ENCODE measurements at places on chromosomes 1 and 21.

GRCh38 chr1:231172411-231172810 is 10.6 kb downstream of the TRIM67 start:
- no peak for DNase-seq

GRCh38 chr1:98651116-98651632 is 10.3 kb upstream of the SNX7 start:
- DNase-seq = no peak

DNA sequence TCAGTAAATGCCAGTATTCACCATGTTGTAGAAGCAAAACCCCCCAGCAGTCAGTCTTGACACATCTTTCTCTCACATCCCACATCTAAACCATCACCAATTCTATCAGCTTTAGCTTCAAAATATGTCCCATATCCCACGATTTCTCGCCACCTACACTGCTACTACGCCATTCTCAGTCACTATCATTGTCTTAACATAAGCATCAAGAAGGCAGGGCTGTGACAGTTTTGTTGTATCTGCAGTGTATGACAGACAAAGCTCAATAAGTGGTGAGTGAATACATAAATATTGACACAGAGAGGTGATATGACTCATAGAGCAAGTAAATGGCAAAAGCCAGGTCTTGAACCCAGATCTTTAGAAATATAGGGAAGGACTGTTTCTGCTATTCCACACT is 59.9 kb downstream of the JAK1 start:
- DNase-seq = no peak

- no peak for DNase-seq
Observed at GRCh38 chr1:112393631-112393974, 2.4 kb upstream of the CTTNBP2NL start.

DNA sequence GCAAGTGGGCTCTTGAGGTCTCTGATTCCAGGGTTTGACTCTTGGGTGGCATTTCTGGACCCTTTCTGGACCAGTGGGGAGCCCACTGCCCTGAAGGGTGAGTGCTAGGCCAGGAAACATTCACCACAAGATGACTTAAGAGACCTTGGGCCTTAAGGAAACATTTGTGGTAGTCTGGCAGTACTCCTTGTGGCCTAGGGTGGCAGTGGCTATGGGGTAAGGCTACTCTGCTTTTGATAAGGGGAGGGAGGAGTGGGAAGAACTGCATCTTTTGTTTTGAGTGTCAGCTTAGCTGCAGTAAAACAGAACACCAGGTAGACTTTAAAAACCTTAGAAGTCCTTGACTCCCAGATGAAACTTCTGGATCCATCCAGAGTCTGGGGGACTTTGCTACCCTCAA is 529.3 kb upstream of the LRRC7 start:
- no peak for DNase-seq

DNA sequence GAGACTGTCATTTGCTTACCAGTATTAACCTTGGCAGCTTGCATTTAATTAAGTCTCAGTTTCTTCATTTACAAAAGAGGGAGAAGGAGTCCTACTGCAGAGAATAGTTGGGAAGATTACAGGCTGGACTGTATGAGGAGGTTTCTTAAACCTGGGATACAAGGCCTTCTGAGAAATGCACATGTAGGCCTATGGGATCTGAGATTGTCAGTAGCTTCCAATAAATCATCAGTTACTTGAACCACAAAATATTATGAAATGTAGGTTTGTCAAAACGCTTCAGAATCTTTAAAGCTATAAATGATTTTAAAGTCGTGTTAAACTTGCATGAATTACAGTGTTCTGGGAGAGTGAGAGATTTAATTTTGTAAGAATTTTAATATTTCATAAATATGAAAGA is 69.6 kb downstream of the NRIP1 start:
- no peak for DNase-seq

DNA sequence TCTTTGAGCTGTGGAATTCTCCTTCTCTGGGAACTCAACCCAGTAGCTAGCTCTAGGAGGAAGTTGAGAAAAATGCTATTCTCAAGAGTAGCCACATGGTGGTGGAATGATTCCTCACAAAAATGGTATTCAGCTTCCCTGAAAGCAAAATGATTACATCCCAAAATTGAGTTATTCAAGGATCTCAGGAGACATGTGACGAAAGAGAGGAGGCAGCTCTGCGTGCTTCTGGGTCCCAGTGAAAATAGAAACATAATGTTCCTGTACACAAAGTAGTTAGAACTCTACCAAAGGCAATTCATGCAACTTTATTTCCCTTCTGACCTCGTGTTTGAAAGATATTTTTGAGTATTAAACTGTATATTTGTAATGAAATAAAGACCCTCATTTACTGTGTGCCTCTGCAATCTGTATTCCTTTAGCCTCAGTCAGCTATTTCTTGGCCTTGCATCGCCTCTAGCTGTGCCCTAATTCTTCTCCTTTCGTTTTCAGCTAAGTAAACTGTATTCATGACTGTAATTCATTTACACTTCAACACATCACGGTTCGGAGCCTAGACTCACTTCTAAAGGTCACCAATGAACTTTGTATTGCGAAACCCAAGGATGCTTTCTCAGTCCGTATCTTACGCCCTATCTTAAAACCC is 167.3 kb downstream of the FASLG start:
- no peak for DNase-seq
